ENCODE measurements at places on chromosomes 3 and 15.
A peak's percentile ranks its signal among the peaks of the same experiment; 100 is the strongest.

DNA sequence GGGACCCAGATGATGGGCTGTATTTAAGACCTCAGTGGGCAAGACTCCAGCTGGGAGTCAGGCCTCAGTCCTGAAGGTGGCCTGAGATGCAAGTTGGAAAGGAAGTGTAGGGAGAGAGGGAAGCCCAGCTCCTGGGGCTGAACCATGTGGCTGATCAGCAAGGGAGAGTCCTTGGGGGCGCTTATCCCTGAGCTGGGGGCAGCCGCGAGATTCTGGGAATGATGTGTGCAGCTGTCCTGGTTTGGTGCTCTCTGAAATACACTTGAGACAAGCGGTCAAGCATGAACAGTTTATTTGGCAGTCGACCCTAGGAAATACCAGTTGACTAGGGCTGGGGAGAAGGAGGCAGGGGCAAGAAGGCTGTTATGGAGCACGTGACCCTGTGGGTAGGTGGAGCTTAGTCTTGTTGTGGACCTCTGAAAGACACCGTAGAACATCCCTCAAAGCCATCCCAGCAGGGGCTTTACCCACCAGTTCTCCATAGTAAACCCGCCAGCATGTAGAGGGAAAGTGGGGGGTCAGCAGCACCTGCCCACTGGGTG, 41.8 kb upstream of the SLC6A11 start:
- peaks cover 24% of the 10 kb centered on the region for H3K27me3 ChIP-seq
- H3K36me3 ChIP-seq, result no peaks in the 10 kb centered on the region
- DNase-seq, result no peak
- H3K4me1 ChIP-seq, result no peaks in the 10 kb centered on the region

- DNase-seq, result no peak
- H3K27me3 ChIP-seq, result peaks cover 28% of the 10 kb centered on the region
- H3K4me3 ChIP-seq, result no peak overlapping the region
- no peaks in the 10 kb centered on the region for H3K36me3 ChIP-seq
- peaks cover 18% of the 10 kb centered on the region for H3K4me1 ChIP-seq
- H3K27ac ChIP-seq, result no peak overlapping the region
Measured at GRCh38 chr3:24828011-24828410, 333.4 kb upstream of the THRB start.

DNA sequence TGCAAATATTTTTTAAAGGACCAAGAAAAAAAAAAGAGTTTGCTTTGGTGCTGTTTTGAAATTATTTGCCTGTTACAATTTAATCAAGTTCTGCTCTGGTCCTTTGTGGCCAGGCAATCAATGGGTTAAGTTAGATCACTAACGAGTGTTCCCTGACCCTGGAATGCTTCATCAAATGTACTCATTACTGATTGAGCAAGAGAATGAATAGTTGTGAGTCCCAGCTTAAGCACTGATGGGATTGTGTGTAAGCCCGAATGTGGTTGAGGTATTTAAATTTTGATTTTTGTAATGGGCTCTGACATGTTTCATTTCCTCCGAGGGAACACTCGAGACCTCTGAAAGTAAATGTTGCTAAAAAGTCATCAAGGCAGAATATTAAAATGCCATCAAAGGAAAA, 699.1 kb downstream of the MCTP2 start:
- H3K4me1 ChIP-seq, result peaks cover 4% of the 10 kb centered on the region
- DNase-seq, result no peak
- no peak overlapping the region for H3K27ac ChIP-seq

- H3K27ac ChIP-seq, result no peak overlapping the region
- no peaks in the 10 kb centered on the region for H3K27me3 ChIP-seq
- no peak overlapping the region for H3K4me3 ChIP-seq
- H3K4me1 ChIP-seq, result no peaks in the 10 kb centered on the region
- peaks cover 43% of the 10 kb centered on the region for H3K36me3 ChIP-seq
Measured at GRCh38 chr3:136110481-136110880, 85.7 kb downstream of the MSL2 start.

DNA sequence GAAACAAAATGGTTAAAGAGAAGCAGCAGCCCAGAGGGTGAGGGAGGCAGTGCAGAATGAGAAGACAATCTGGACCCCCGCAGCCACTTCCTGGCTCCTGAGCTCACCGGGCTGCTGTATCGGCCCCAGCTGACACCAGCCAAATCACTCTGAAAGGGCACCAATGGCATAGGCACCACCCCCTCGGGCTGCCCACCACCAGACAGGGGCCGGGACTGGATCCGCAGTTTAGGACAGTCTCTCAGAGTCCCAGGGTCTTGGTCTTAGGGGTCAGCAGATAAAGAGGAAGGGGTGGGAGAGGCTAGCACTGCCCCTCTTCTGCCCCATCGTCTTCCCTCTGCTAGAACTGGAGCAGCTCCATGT, 17.9 kb upstream of the EHD4 start:
- H3K4me1 ChIP-seq, result no peaks in the 10 kb centered on the region
- peaks cover 5% of the 10 kb centered on the region for H3K36me3 ChIP-seq
- no peak overlapping the region for H3K27ac ChIP-seq
- no peak for DNase-seq

GRCh38 chr15:81914734-81915256, 131.0 kb downstream of the MEX3B start:
- no peak overlapping the region for H3K4me3 ChIP-seq
- H3K36me3 ChIP-seq, result no peaks in the 10 kb centered on the region
- no peak overlapping the region for H3K27ac ChIP-seq
- no peaks in the 10 kb centered on the region for H3K27me3 ChIP-seq
- no peak for DNase-seq

DNA sequence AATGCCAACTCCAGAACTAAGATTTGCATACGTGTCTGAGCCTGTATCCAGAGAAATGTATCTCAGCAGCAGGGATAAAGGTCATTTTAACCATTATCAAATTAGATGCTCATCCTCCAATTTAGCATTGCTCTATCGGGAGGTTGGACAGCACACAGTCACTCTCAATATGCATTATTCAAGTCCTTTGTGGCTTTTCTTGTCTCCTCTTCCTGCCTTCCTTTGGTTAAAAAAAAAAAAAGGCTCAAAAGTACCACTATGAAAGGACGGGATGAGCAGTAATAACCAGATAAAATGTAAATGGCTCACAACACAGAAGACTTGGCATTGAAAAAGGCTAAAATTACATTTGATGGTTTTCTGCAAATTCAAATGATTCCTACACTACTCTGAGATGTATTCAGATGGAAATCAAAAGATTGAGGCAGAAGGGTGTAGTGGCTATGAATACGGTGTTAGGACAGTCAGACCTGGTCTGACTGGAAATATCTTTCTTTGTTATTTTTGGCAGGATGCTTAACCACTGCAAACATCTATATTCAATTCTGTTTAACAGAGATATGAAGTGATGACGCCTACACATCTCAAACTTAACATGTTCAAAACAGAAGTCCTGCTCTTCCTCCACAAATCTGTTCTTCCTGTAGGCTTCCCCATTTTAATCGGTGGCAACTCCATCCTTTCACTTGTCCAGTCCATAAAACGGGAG, 109.6 kb downstream of the ADAMTS9 start:
- DNase-seq, result no peak
- no peak overlapping the region for H3K27ac ChIP-seq
- H3K36me3 ChIP-seq, result no peaks in the 10 kb centered on the region
- no peaks in the 10 kb centered on the region for H3K27me3 ChIP-seq
- peaks cover 3% of the 10 kb centered on the region for H3K4me1 ChIP-seq

- no peaks in the 10 kb centered on the region for H3K36me3 ChIP-seq
- no peak overlapping the region for H3K4me3 ChIP-seq
- H3K27me3 ChIP-seq, result no peaks in the 10 kb centered on the region
- no peak for DNase-seq
- no peak overlapping the region for H3K27ac ChIP-seq
- no peaks in the 10 kb centered on the region for H3K4me1 ChIP-seq
Measured at GRCh38 chr3:122132949-122133540, 50.4 kb upstream of the CASR start.

GRCh38 chr3:61862614-61863289, 301.4 kb downstream of the PTPRG start:
- no peaks in the 10 kb centered on the region for H3K4me1 ChIP-seq
- DNase-seq, result no peak
- H3K27me3 ChIP-seq, result no peaks in the 10 kb centered on the region
- no peak overlapping the region for H3K4me3 ChIP-seq
- H3K36me3 ChIP-seq, result no peaks in the 10 kb centered on the region

DNA sequence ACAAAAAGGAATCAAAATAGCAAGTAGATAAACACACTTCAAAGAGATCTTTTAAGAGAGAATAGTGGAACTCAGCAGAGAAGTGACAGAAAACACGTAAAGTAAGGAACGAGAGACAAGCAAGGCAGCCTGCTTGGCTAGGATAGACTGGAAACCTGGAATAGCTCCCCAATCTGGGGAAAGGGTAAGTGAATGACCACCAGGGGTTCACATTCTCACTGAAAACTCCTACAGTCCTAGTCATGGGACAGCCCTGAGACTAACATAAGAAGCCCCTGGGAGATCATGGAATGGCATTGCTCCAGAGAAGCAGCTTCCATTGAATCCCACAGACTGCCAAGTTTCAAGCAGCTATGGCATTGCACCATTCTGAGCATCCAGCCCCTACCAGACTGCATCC, 363.6 kb upstream of the ARPP21 start:
- no peaks in the 10 kb centered on the region for H3K27me3 ChIP-seq
- no peaks in the 10 kb centered on the region for H3K4me1 ChIP-seq
- no peak for DNase-seq
- no peak overlapping the region for H3K4me3 ChIP-seq

DNA sequence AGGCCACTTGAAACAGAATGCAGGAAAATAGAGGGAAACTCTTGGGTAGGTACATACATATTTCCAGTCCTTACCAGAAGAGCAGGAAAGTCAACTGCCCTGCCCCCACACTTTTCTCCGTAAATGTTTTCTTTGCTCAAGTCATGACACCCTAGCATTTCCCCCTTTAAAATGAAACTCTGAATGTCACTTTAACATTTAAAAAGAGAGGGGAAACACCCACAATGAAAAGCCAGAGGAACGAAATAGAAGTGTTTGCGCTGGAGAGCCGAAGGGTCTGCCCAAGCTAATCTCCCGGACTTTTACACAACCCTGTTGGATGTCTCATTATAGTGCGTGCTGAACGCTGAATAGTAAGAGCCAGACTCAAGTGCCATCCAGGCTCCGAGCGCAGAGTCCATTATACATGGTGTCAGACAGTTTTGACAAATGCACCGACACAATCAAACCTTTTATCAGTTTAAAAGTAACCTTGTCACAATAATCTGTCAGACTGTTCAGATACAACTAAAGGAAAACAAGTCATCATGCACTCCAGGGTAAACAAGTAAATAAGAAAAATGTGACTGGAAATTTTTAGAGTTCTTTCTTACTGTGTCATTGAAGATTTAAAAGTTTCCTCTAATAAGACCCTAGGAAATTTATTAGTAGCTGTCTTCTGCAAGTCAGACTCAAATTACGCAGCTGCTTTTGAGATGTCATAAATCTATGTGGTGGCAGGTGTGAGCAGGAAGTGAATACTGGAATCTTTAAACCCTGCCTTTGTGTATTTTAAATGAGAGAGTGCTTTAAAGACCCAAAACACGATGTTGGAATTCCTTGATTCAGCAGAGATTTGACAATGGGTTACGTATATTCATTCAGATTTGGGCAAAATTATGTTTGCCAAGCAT, 159.8 kb downstream of the RBMS3 start:
- H3K4me3 ChIP-seq, result peak overlapping the region; percentile 36
- H3K27me3 ChIP-seq, result no peaks in the 10 kb centered on the region
- no peak for DNase-seq
- no peaks in the 10 kb centered on the region for H3K36me3 ChIP-seq

DNA sequence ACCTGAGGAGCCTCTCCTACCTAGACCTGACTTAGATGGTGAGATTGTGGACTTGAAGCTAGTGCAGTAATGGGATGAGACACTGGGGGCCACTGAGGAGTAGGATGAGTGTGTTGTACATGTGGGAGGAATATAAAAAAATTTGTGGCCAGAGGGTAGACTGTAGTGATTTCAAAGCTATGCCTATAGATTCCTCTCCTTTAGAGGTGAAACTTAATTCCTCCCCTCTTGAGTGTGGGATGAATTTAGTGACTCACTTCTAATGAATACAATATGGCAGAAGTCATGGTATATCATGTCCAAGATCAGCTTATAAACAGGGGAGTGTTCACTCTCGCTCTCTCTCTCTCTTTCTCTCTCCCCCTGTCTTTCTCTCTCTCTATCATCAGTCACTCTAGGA, 6.7 kb downstream of the ZNF860 start:
- H3K27ac ChIP-seq, result no peak overlapping the region
- no peaks in the 10 kb centered on the region for H3K36me3 ChIP-seq
- no peaks in the 10 kb centered on the region for H3K4me1 ChIP-seq
- H3K27me3 ChIP-seq, result no peaks in the 10 kb centered on the region
- no peak overlapping the region for H3K4me3 ChIP-seq
- no peak for DNase-seq

- H3K4me3 ChIP-seq, result no peak overlapping the region
- peaks cover 6% of the 10 kb centered on the region for H3K36me3 ChIP-seq
- H3K27ac ChIP-seq, result no peak overlapping the region
- no peaks in the 10 kb centered on the region for H3K4me1 ChIP-seq
- no peaks in the 10 kb centered on the region for H3K27me3 ChIP-seq
Measured at GRCh38 chr3:52380023-52380422, 63.9 kb downstream of the DNAH1 start.

DNA sequence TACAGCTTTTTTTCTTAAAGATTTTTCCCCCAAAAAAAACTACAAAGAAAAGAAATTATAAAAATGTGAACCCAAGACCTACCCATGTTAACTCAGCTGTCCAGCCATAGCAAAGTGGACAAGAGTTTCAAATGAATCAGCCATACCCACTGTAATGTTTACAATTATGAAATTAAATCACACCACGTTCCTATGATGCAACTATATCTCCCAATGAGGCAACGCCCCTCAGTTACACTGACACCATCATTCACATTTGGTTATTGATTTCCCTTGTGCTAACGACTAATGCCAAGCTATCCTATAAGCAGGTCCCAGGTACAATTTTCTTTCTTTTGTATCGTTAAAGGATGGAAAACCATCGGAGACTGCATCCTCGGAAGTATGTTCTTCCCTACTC, 115.1 kb upstream of the ICE2 start:
- H3K36me3 ChIP-seq, result no peaks in the 10 kb centered on the region
- H3K4me1 ChIP-seq, result peaks cover 4% of the 10 kb centered on the region
- no peak overlapping the region for H3K4me3 ChIP-seq
- no peak for DNase-seq

Measured in suprapubic skin (tissue), 4 donors.